ENCODE measurements at places on chromosomes 4 and X. TPM values are rescaled to one million over a fixed set of nuclear protein-coding genes. Genes with fewer than 3 reads are reported as not detected.
A peak's percentile ranks its signal among the peaks of the same experiment; 100 is the strongest.

GRCh38 chrX:67961516-67961915 lies 417.7 kb downstream of the AR start:
- DNase-seq, result no peak

GRCh38 chrX:41721590-41721989 lies 2.4 kb upstream of the GPR82 start:
- DNase-seq, result no peak

DNA sequence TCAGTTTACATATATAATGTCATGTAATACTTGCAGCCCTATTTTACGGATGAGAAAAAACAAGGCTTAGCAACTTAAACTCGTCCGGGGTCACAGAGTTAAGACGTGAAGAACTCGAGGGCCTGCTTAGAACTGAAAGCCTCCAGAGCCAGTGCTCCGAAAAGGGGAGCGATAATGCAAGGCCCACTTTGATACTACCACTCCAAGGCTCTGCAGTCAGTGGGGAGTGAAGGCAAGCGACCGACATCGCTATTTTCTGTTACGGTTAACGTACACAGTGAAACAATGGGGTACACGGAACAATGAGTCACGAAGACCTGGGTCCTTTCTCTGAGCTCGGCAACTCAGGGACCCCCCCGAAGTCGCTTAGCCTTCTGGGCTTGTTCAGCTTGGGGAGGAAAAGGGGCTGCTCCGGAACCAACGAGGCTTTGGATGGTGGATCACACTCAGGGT lies 965 bp downstream of the PPA2 start:
- no peak for DNase-seq

DNA sequence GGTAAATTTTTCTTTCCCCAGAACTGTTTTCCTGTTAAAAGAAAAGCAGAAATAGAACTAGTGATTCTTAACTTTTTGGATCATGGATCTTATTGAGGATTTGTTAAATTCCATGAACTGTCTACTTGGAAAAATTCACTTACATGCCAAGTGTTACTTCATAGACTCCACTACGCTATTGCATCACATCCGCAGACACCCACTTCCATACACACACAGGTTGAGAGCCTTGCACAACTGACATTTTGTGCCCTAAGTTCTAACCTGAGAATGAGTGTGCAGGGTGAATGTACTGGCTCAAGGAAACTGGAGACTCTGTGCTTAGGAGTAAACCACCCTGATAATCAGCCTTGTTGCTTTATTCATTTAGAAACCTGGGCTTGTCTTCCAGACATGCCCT lies 250.5 kb upstream of the EDA2R start:
- no peak for DNase-seq

- no peak for DNase-seq
Measured at GRCh38 chr4:3410401-3411135, 31.2 kb upstream of the HGFAC start.

- no peak for DNase-seq
Measured at GRCh38 chrX:147072747-147073146, 258.2 kb upstream of the CXorf51A start.

DNA sequence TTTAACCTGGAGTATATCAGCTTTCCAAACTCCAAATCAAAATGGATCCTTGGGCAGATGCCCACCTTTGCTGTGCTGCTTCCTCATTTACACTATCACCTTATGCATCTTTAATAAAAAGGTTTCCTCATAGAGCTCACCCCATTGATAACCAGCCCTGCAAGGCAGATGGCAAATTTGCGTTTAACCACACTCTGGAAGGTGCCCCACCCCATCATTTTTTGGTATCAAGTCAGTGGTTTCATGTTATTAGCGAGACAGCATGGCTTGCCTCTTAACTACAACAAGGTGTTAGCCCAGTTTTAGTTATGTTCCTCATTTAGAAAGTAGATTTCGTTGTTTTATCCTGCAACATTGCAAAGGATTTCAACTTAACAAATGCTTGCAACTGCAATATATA lies 214.0 kb upstream of the WDFY3 start:
- DNase-seq, result no peak

GRCh38 chr4:132123870-132124623 lies 1025.0 kb upstream of the PCDH10 start:
- peak; percentile 55 for DNase-seq

DNA sequence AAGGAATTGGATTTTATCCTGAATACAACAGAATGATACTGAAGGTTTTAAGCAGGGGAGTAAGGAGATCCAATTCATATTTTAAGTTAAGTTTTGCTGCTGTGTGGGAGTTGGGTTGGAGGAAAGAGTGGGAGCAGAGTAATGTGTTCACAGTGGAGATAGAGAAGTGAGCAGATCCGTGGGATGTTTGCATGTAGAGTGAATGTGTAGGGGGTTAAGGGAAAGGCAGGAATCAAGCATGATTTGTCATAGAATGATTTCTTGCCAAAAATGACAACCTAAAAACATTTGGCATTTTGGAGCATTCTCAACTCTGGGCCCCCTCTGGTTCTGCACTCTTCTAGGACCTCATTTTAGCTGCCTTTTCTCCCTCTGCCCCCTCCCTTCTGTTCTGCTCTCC lies 76.6 kb downstream of the ARHGAP10 start:
- DNase-seq, result no peak

DNA sequence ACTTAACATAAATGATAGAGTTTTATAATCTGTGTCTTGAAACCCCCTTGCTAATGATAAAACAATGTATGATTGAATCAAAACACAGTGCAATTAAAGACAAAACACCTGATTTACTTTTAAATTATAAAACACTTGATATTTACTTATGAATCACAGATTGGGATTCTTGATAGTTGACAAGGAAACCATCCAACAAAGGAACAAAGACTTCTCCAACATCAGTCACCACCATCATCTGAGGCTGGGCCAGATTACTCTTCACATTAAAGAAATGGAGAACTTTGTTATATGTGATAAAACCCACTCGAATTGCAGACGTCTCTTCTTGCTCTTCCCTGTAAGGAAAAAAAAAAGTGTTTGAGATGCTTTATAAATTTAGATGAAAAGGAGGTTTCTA lies 67.4 kb downstream of the METTL14 start:
- no peak for DNase-seq

GRCh38 chr4:84973856-84974255 lies 7.4 kb upstream of the WDFY3 start:
- DNase-seq, result no peak

- DNase-seq, result peak; percentile 71
Measured at GRCh38 chr4:7964890-7965662, 25.4 kb upstream of the AFAP1 start.

- peak; percentile 21 for DNase-seq
Measured at GRCh38 chr4:153189016-153189801, 15.0 kb upstream of the TRIM2 start.

DNA sequence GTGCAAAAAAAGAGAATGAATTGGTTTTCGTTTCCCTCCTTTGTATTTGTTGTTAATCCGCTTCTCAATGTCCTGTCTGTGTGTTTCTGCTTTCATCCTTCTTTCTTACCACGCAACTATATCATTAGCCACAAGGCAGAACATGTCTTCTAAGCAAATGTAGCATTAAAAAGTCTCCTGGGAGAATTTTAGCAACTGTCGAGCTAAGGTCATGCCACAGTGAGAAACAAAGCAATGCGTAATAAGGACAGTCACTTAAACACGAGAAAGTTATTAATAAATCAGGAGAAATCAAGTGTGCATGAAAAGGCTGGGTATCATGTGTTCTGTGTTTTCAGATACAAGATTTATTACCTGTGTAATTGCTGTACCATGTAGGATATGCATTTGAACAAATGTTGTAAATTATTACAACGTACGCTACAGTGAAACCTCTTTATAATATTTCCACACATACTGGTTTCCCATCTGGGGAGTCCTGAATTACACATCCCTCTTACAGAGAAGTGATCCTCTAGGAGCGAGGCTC lies 890.8 kb downstream of the TRIML1 start:
- no peak for DNase-seq

- peak; percentile 8 for DNase-seq
Measured at GRCh38 chr4:31674313-31674947, 954.3 kb downstream of the PCDH7 start.

- no peak for DNase-seq
Measured at GRCh38 chrX:77434962-77435361, 12.2 kb upstream of the FGF16 start.

DNA sequence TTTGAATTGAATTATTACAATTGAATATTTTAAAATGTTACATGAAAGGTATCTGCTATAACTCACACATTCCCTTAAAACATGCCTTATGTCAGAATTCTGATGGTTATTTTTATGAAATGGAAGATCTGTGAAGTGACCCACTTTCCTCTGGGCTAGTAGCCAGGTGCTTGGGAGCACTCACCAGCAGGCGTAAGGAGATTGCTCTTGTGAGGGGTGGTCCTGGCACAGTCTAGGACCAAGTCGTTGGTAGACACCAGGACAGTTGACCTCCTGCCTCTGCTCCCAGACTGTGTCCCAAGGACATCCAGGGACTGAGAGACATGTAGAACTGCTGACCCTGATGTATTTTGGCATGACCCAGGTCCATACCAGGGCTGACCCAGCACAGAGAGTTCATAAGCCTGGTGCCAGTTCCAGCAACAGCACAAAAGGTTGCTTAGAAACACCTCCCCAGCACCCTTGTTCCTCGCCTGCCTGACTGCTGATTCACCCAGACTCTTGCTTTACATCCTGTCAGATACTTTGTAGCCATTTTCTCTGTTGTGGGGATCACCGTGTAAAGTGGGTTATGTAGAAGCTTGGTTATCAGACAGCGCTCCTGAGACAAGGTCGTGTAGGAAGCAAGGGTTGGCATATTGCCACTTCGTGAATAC lies 48.5 kb downstream of the NELFA start:
- DNase-seq, result peak; percentile 33

DNA sequence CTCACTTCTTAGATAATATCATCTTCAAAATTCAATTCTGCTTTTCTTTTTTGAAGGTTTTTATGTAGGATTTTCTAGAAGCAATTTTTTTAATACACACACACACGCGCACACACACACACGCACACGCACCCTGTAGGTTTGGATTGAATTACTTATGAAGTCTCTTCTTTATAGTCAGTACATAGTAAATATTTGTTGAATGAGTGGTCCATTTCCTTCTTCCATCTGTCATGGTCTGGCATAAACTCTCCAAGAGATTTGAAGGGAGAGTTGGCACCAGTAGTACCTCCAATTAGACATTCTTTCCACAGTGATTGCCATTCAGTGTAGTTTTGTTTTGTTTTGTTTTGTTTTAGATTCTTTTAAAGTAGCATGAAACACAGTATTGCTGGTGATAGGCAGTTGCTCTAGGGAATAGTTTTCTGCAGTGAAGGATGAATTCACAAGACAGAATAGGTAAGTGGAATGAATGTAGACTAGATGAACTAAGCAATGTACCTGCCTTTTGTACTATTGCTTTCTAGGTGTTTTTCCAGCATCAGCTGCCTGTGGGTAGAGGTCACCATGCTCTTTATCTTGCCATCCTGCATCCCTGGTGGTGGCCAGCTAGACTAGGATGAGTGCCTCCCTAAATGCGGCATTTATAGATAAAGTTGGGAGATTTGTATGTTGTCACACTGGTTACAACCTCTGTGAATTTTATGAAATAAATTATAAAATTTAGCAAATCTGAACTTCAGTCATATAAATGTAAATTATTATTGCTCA lies 20.5 kb downstream of the PDLIM5 start:
- peak; percentile 69 for DNase-seq

GRCh38 chr4:108559068-108559793 lies 61.1 kb upstream of the RPL34 start:
- no peak for DNase-seq

DNA sequence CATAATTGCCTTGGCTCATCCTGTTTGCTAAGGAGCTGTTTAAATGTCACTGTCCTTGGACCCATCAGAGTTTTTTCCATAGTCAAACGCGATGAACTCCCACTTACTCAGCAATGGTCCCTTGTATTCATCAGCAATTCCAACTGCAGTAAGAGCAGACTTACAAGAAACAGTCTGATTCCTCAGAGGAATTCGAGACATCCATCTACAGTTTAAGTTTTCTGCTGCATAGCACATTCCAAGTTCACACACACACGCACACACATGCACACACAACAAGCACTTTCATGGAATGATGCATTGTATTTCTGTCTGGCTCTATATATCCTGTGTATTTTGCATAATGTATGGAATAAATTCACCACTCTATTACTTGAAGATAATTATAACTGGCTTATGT lies 32.7 kb upstream of the TMEM150C start:
- DNase-seq, result no peak

GRCh38 chr4:78542373-78542772 lies 9.2 kb upstream of the ANXA3 start:
- DNase-seq, result peak; percentile 65

DNA sequence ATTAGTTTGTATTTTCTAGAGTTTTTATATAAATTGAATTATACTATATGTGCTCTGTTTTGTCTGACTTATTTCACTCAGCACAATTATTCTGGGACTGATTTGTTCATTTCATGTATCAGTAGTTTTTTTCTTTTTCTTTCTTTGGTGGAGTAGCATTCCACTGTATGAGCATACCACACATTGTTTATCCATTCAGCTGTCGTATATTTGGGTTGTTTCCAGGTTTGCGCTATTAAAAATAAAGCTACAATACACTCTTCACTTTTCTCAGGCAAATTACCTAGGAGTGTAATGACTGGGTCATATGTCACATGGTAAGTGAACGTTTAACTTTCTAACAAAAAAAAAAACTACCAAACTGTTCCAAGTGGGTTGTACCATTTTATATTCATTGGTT lies 9.6 kb upstream of the OTUD4 start:
- DNase-seq, result peak; percentile 39

GRCh38 chrX:15619053-15619755 lies 18.4 kb upstream of the ACE2 start:
- peak; percentile 2 for DNase-seq

GRCh38 chr4:112257098-112257497 lies 25.5 kb downstream of the AP1AR start:
- no peak for DNase-seq

DNA sequence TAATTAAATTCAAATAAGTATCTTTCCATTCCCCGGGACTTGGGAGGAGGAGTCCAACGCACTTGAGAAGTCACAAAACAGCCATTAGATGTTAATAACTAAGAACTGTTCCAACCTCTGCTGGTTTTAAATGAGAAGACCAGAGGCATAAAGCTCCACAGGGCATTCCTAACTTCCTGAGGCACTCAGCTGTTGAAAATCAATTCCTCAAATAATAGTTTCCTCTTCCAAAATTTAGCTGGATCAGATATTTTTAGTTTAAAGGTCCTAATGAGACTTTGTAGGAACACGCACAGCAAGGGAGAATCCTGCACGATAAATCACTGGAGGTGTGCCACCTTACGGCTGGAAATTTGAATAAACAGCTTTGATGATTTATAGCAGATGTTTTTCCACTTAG lies 504.3 kb upstream of the ZFP42 start:
- no peak for DNase-seq

The NUP62CL gene
- total RNA-seq, result not detected

The CTAG1A gene
- not detected for total RNA-seq

The SPIN2B gene
- 3.0 TPM for total RNA-seq

The EDNRA gene
- 6.5 TPM for total RNA-seq

The PABPC5 gene
- 0.90 TPM for total RNA-seq

The GNPDA2 gene
- total RNA-seq, result 23.1 TPM

The KCND1 gene
- 0.28 TPM for total RNA-seq

The TRIM75 gene
- total RNA-seq, result not detected

The FDCSP gene
- not detected for total RNA-seq

The PCDH18 gene
- 108 TPM for total RNA-seq

The P2RY4 gene
- not detected for total RNA-seq

The IL1RAPL1 gene
- total RNA-seq, result 12.5 TPM

The MAGEA8 gene
- total RNA-seq, result not detected

The REELD1 gene
- not detected for total RNA-seq

The CDK16 gene
- 69.4 TPM for total RNA-seq

The HS3ST1 gene
- not detected for total RNA-seq

The CSN2 gene
- not detected for total RNA-seq

All from IMR-90 (cell line).